ENCODE measurements at places on chromosomes 7 and 10.

DNA sequence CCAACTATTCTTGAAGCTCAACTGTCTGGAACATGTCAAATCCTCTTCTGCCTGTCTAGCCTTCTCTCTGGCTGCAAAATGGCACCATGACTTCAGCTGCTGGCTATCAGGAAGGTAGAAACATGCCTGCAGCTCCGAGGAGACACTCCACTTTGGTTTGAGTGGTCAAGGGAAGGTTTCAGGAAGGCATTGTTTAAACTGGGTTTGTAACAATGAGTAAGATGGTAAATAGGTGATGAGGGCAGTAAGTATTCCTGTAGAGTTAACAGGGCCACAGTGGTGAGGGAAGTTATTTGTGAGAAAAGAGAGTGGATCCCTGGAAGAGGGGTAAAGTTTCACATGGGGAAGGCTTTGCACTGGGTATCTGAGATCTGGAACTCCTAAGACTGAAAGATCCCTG lies 231.5 kb downstream of the ABCA13 start:
- DNase-seq: no peak

- no peak for DNase-seq
Observed at GRCh38 chr10:96850825-96851224, 18.7 kb downstream of the LCOR start.

- DNase-seq: no peak
Observed at GRCh38 chr7:134900166-134900982, 85.9 kb upstream of the AGBL3 start.

DNA sequence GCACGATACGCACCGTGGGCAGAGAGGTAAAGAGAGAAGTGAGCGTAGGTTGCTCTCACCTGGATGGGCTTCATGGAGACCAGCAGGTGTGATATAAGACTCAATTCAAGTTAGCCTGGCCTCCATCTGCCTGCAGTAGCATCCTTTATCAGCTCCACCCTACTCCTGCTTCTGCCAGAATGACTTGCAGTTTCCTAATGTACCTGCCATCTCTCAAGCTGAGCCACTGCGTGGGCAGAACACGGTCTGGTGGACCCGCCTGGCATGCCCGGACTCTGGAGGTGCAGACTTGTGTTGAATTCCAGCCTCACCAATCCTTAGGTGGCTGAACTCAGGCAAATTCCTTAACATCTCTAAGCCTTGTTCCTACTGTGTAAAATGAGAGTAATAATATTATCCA lies 64.3 kb downstream of the STEAP1B start:
- no peak for DNase-seq

DNA sequence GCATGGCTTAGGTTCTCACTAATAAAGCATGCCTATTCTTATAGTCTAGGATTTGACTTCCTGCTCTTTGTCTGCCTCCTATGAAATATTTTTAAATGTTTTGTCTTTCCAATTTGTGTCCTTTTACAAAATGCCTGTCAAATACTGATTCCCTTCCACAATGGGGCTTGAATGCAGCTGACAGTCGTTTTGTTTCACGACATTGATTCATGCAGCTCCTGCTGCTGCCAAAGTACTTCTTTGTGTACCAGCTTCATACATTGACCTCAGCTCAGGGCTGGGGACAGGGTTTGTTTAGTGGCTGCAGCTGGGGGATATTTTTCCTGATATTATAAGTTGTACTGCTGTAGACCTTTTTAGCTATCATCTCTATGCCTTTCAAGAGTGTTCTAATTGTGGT lies 371.9 kb upstream of the CHRM2 start:
- no peak for DNase-seq

- no peak for DNase-seq
Observed at GRCh38 chr7:39386718-39387117, 179.5 kb upstream of the YAE1 start.

DNA sequence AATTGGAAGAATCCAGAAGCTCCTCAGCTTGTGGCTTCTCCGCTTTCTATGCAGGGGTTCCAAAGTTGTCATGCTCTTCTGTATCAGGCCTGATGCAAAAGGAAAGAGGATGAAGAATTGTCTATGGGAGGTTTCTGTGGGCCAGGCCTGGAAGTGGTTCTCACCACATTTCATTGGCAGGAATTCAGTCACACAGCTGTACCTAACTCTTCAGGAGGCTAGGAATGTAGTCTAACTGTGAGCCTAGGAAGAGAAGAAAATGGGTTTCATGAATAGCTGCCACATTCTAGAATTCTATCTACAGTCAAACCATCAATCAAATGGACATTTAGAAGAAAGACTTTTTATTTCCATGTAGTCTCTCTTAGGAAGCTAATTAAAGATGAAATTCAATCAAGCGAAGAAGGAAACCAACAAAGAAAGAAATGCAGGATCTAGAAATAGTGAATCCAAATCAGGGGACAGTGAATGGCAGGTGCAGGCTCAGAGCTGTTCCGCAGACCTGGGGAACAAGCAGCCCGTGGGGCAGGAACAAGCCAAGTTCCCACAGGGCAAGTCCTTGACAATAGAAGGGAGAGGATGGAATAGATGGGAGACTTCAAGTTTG lies 25.4 kb upstream of the USP6NL start:
- no peak for DNase-seq

DNA sequence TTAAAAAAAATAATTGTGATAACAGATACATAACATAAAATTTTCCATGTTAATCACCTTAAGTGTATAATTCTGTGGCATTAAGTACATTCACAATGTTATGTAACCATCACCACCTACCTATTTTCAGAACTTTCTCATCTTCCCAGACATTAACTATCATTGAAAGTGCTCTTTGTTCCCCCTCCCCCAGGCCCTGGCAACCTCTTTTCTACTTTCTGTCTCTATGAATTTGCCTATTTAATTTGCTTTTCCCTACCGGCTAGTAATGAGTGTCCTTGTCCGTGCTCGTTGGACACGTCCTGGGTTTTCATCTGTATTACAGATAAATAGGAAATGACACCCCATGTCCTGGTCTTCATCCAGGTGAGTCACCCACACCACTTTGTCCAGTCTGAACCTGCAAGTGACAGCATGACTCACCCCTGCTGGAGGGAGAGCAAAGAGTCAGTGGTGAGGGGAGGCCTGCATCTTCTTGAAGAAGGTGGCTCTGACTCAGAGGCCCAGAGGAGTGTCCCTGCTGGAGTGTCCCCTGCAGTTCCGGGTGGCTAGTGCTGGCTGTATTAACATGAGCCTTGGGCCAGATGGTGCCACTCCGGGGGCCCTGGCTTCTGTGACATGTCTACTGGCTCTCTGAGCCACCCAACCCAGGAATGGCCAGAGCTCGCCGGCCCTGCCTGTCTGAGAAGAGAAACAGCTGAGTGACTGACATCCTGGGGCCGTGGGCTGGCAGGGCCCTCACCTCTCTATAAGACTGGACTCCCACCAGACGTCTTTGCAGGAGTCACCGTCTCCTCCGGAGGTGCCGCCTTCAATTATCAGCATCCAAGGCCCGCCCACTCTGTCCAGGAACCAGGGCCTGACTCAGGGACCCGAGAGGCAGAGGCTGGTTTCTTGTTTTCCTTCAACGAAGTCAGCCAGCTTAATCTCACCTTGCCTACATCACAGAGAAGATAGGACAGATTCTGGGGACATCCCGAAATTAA lies 503.2 kb upstream of the MKI67 start:
- no peak for DNase-seq

DNA sequence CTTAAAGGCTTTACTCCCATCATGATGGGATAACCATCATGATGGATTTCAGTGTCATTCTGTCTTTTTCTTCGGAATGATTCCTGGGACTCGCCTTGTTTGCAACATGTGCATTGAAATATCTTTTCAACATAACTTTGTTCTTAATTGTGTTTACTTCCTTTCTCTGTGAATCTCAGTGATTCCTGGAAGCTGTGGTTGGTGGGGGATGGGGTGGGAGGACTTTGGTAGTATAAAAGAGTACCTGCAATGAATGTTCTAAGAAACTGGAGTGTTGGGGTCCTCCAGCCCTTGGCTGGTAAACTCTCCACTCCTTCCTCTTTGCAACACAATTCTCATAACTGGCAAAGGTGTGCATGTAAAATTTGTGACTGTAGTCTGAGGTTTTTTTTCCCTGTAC lies 11.5 kb upstream of the SH2D4B start:
- DNase-seq: no peak

GRCh38 chr7:25032774-25033743 lies 53.1 kb upstream of the OSBPL3 start:
- no peak for DNase-seq

DNA sequence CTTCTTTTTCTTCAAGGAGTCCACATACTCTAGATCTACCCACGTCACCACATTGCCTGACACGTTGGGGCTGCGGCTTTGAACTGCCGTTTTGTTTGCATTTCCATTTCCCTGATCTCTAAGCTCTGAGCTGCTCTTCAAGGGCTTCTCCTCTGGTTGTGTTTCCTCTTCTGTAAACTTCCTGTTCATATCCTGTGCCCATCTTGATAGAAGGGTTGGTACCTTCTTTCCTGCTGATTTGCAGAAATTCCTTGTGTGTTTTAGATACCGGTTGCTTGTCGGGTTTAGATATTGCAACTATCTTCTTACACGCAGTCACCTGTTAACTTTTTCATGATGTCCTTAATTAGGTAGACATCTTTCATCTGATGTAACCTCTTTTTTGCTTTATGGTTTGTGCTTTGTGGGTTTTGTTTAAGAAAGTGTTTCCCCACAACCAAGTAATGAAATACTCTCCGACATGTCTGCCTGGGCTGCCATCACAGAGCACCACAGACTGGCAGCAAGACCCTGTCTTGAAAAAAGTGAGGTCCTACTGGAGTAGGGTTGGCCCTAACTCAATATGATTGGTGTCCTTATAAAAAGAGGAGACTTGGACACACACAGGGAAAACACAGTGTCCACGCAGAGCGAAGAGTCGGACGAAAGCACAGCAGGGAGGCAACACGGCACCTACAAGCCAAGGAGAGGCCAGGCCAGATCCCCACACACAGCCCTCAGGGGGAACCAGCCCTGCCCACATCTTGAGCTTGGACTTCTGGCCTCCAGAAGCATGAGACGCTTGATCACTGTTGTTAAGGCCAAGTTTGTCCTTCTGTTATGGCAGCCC lies 99.1 kb upstream of the PDGFA start:
- DNase-seq: no peak

DNA sequence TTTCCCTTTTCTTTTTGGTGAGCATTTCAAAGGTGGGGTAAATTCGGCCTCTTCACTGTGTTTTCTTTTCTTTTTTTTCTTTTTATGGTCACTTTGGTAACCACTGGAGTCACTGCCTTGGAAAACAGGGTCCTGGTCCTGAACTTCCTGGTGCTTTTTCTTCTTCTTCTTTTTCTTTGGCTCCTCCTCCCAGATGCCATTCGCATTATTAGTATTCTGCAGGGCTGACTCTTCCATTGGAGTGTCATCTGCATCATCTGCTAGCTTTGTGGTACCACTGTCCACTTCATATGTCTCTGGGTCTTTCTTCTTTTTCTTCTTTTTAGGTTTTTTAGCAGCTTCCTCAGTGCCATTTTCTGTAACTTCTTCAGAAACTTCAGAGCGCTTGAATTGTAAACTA lies 10.5 kb downstream of the POLR1F start:
- DNase-seq: no peak

DNA sequence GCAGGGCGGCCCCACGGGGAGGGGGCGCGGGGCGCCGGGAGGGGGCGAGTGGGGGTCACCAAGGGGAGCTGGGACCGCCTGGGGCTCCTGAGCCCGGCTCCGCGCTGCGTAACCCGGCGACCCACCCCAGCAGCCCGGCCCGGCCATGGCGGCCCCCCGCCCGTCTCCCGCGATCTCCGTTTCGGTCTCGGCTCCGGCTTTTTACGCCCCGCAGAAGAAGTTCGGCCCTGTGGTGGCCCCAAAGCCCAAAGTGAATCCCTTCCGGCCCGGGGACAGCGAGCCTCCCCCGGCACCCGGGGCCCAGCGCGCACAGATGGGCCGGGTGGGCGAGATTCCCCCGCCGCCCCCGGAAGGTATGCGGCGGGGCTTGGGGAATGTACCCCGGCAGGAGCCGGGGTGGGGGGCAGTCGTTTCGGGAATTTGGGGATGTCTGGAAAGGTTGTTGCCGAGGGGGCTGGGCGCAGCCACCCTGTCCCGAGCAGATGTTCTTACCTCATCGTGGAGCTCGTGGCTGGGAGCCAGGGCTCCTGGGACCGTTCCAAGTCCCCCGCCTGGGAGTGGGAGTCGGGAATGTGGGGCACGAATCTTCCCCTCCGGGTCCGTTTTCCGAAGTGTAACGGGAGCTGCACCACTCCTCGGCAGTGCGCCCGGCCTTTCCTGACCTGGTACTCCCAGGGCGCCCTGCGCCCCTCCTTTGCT lies 431 bp downstream of the ZYX start:
- DNase-seq: peak; percentile 89

DNA sequence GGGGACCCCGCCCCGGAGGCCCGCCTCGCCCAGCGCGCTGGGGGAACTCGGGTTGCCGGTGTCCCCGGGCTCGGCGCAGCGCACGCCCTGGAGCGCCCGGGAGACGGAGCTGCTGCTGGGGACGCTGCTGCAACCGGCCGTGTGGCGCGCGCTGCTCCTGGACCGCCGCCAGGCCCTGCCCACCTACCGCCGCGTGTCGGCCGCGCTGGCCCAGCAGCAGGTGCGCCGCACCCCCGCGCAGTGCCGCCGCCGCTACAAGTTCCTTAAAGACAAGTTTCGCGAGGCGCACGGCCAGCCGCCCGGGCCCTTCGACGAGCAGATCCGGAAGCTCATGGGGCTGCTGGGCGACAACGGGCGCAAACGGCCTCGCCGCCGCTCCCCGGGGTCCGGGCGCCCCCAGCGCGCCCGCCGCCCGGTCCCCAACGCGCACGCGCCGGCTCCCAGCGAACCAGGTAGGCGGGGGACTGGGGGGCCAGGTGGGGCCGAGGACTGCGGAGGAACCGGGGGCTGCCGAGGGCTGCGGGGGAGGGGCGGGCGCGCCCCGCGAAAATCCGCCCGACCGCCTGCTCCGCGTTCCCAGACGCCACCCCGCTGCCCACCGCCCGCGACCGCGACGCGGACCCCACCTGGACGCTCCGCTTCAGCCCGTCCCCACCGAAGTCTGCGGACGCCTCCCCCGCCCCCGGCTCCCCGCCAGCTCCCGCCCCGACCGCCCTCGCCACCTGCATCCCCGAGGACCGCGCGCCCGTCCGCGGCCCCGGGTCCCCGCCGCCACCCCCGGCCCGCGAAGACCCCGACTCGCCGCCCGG lies 574 bp downstream of the UTF1 start:
- DNase-seq: no peak

DNA sequence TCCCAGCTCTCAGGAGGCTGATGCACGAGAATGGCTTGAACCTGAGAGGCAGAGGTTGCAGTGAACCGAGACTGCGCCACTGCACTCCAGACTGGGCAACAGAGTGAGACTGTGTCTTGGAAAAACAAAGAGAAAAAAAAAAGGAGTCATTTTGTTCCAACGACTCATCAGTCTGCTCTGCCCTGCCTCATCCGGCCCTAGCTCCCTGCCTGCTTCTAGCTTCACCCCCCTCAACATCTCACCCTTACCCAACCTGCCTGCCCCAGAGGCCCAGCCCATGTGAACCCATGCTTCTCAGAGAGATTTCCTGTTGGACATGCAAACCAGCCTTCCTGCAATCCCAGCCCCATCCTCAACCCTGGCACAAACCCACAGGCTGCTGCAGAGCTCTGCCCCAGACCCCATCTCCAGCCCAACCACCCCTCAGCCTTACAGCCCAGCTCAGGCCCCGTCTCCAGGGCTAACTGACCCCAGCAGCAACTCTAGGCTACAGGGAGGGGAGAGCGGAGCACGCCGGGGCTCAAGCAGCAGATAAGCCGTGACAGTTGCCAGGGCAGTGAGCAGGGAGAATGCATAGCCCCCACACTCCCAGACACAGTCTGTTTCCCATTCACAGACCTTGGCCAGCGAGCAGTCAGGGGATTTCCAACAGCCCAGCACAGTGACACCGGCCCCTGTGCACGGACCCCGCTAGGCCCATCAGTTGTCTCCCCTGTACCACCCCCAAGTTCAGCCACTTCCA lies 86.0 kb upstream of the KCTD7 start:
- no peak for DNase-seq
